Activated CD4-positive, alpha-beta T cell treated with anti-CD3 and anti-CD28 coated beads, Interleukin-2, Interleukin-4, amounts not matched to agents 100 ng/mL and 50 ng/mL, durations not matched to agents 16 hours and 8 hours (primary cell): ENCODE measurements at places on chromosomes 5 and 9.

DNA sequence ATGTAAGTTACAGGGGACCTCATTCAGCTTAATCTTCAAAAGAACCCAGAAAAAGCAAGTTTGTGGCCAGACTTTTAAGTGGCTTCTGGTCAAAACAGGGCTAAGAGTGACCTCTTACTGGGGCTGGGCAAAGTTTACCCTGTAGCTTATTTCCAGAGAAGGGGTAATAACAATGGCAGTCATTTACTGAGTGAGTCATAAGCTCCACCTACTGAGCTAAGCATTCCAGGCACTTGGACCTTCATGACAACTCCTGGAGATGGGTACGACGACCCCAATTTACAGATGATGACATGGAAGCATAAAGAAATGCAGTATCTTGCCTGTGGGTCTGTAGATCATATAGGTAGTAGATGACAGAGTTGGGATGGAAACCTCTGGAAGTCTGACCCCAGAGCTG is 4.7 kb upstream of the GPR151 start:
- DNase-seq, result no peak

DNA sequence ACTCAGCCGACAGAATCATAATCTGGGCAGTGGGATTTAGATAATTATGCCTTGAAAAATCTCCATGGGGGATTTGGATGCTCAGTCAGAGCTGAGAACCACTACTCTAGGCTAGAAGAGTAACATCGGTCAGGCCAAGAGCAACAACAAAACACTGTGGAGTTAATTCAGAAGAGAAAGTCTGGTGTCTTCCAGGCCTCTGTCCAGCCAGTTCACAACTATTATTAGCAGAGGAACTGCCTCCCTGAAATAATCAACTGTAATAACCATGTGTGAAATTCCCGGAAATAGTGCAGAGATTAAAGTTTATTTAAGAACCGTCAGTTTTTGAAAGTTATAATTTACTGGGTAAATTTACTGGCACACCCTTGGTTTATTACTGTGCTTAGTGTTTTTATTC is 8.2 kb upstream of the MARCHF3 start:
- no peak for DNase-seq

DNA sequence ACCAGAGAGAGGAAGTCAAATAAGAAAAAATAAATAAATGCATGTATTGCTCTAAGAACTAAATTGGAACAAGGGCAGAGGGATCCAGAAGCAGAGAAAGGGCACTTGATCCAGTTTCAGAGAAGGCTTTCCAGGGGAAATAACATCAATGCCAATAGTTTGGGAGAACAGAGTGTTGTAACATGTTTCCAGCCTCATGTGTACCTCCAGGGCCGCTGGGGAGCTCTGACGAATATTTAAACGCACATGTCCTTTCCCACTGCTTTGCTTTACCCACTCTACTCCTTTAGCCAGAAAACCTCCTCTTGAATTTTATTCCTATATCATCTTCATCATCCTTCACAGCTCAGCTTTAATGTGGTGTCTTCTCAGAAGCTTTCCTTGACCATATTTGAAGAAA is 233.7 kb downstream of the ENC1 start:
- DNase-seq, result no peak

DNA sequence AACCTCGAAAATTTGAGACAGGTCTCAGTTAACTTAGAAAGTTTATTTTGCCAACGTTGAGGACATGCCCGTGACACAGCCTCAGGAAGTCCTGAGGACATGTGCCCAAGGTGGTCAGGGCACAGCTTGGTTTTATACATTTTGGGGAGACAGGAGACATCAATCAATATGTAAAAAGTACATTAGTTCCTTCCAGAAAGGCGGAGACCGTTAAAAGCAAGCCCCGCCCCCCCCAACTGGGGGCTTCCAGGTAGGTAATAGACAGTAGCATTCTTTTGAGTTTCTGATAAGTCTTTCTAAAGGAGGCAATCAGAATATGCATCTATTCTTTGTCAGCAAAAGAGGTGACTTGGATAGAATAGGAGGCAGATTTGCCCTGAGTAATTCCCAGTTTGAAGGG is 599 bp upstream of the MOCS2 start:
- DNase-seq, result no peak

GRCh38 chr9:128070874-128071273 is 2.8 kb downstream of the SLC25A25 start:
- DNase-seq, result no peak

DNA sequence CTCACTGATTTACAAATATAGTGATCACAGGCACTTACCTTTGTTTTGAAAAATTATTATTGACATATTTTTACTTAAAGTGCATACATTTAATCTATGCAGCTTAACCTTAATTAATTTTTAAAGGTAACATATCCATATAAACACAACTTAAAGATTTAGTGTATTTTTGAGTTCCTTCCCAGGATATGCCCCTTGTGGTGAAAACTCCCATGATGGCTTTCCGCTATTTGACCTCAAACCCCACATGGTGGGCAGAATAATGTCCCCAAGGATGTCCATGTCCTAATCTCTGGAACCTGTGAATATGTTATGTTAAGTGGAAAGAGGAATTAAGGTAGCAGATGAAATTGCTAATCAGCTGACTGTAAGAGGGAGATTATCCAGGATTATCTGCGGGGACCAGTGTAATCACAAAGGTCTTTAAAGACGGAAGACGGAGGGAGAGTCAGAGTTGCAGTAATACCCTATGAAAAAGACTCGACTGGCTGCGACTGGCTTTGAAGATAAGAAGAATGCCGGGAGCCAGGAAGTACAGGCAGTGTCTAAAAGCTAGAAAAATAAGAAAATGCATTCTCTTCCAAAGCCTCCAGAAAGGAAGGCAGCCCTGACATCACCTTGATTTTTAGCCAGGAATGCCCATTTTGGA is 193.9 kb downstream of the ICE1 start:
- no peak for DNase-seq

GRCh38 chr9:89080193-89080592 is 88.9 kb downstream of the S1PR3 start:
- DNase-seq, result no peak

DNA sequence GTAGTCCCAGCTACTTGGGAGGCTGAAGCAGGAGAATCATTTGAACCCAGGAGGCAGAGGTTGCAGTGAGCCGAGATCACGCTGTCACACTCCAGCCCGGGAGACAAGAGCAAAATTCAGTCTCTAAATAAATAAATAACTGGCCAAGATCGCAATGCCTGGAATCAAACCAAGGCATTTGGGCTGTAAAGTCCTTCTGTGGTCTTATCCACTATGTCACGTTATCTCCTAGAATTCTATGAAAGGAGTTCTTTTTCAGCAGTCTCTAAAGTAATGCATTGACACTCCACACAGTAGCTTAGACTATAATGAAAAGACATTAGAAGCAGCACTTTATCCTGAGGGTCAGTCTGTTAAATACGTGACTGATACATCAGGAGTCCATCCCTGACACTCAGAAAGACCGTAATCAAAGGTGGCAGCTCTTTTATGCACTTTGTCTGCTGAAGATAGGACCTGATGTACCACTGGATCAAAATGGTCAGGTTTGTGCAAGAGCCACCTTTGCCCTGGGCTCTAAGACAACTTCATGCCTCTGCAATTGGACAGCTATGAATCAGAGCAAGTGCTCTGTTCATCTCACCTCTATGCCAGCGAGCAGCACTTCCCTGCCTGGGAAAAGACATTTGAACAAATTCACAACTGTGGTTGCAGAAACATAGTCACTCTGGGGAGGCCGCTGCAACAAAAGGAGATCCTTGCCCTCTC is 31.7 kb upstream of the GNA14 start:
- DNase-seq, result no peak

GRCh38 chr9:98839724-98840123 is 32.3 kb downstream of the GALNT12 start:
- DNase-seq, result no peak

DNA sequence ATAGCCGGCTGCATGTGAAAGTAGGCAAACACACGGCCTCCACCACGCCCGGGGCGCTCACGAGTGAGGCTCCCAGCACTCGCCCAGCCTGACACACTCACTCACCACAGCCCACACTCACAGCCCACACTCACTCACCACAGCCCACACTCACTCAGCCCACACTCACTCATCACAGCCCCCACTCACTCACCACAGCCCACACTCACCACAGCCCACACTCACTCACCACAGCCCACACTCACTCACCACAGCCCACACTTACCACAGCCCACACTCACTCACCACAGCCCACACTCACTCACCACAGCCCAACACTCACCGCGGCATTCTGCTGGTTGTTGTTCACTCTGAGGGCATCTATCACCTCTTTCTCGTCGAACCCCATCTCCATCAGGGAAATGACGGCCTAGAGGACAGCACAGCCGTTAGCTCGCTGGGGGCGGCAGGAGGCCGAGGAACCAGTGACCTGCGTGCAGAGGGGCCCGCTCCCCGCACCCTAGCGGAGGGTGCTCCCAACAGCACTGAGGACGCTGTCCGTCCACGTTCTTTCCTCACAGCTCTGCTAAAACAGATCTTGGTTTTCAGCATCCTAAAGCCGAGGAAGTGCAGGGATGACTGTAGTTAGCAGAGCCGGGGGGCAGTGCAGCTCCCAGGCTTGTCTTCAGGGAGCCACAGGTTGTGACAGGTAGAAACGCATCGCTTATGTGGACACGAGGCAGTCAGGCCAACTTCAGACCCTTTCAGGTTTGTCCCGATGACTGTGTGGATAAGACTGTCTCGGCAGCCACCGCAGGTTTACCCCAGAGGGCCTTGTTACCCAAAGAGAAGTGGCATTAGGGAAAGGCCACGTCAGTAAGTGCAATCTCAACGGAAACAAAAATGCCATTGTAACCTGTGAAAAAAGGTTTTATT is 21.6 kb downstream of the UBAC1 start:
- peak; percentile 52 for DNase-seq

- DNase-seq, result no peak
Measured at GRCh38 chr5:2591777-2592453, 159.6 kb downstream of the IRX2 start.

- no peak for DNase-seq
Measured at GRCh38 chr5:172531704-172532026, 77.3 kb upstream of the SH3PXD2B start.

DNA sequence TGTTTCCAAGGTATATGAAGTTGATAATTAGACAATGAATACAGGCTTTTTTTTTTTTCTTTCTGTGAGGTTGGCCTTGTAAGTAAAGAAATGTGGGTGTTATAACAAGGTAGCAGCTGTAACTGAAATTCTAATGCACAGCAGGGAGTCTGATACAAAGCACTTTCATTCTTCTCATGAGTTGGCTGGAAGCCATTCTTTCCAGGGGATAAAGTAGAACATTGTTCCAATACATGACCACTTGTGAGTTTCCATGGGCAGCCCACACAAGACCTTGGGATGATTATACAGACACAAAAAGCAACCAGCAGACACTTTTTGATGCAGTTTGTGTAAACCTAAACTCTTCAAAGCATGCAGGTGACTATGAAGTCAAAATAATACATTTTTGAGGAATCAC is 1785.9 kb upstream of the WWC1 start:
- no peak for DNase-seq

- peak; percentile 77 for DNase-seq
Measured at GRCh38 chr5:151097820-151098767, 17.3 kb upstream of the TNIP1 start.

DNA sequence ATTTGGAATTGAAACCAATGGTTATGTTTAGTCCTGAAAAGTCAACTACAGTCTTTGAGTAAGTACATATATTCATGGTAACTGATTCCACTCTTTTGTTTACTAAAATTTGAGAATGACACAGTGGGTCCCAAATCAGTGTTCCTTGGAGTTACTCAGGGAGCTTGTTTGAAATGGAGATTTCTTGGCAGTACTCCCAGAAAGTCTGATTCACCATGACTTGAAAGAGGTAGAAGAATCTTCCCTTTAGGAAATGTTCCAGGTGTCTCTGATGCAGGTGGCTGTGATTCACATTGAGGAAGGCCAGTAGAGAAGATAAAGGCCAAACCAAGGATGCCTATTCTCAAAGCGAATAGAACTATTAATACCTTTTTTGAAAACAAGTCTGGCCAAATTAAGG is 1078.3 kb downstream of the CDH12 start:
- no peak for DNase-seq

- no peak for DNase-seq
Measured at GRCh38 chr9:83247732-83248131, 184.8 kb upstream of the RASEF start.

- no peak for DNase-seq
Measured at GRCh38 chr5:38590838-38591522, 34.5 kb upstream of the LIFR start.

DNA sequence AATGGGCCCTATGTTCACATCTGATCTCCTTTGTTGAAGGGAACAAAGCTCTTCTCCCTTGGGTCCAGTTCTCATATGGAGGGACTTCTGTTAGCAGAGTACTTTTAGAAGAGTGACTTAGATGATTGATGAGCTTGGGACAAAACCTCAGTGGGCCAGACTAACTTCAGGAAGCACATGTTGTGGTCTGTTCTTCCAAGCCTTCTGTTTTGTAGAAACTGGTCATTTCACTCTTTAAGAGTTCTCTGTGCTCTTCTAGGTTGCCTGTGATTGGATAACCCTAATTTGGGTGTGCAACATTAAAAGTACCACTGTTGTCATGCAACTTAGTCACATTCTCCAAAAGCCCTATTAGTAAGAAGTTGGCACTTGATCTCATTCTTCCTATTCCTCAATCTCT is 183.5 kb upstream of the ACO1 start:
- no peak for DNase-seq

DNA sequence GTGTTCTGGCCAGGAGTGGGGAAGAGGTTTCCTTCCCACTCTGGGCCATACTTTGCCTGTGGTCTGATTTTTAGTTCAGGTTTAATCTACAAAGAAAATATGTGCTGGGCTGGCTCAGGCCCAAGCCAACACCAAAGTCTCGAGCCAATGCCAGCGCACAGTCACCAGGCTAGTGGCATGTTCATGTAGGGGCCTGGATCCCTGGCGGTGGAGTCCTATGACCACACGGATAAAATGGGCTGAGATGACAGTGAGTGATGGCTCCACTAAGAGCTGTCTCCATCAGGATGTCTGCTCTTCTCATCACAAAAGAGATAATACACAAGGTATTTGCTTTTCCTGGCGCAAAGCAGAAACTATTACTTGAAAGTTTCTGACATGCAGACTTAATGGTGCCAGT is 92.9 kb upstream of the PTPN3 start:
- no peak for DNase-seq

GRCh38 chr5:113249206-113249605 is 185.6 kb downstream of the TSSK1B start:
- no peak for DNase-seq

- DNase-seq, result no peak
Measured at GRCh38 chr5:114504560-114504959, 142.7 kb downstream of the KCNN2 start.

DNA sequence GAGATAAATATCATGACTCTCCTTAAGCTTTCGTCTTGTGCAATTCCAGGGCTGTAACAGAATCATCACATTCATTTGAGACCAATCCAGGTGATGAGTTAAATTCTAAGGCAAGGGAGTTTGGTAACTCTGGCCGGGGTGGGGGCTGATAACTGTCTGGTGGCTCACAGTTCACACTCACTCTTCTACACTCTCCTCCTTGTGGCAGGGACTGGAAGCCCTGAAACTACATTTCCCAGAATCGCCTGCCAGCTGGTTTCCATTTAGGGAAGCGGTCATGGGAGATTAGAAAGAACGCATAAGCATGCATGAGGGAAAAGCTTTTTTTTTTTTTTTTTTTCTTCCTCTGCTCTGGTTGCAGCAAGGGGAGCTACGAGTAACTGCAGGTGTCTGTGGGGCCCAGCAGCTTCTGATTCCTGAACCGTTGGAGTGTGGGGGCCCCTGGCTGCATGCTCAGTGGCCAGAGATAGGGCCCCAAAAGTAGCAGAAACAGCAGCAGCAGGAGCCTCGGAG is 154.8 kb upstream of the TBC1D2 start:
- DNase-seq, result no peak
